Tibial nerve (tissue), 4 donors: ENCODE measurements at places on chromosomes 11 and 22. TPM values are rescaled to one million over a fixed set of nuclear protein-coding genes. Genes with fewer than 3 reads are reported as not detected.

GRCh38 chr22:45587638-45588505 is 83.8 kb upstream of the ATXN10 start:
- DNase-seq: no peak

- DNase-seq: no peak
These were observed 26.6 kb downstream of the HPS5 start for GRCh38 chr11:18295316-18295715.

GRCh38 chr11:39810358-39810757 is 1649.1 kb downstream of the LRRC4C start:
- no peak for DNase-seq

DNA sequence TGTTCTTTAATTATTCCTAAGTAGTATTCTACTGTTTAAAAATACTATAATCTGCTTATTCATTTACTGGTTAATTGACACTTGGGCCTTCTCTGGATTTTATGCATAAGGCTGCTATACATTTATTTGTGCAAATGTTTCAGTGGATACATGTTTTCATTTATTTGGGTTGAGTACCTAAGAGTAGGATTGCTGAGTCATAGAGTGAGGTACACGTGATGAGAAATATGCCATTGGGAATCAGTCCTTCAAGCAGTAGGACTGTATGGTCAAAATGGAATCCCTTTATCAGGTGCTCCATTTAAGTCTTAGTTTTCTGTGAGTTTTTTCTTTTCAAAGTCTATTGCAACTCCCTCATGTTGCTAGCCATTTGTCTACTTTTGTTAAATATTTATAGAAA is 275.2 kb upstream of the SORL1-AS1 start:
- no peak for DNase-seq

- peak; percentile 9 for DNase-seq
These were observed 931 bp downstream of the CADM1 start for GRCh38 chr11:115503083-115503885.

- DNase-seq: no peak
These were observed 2.3 kb upstream of the RTN4RL2 start for GRCh38 chr11:57458060-57458409.

GRCh38 chr11:68914761-68915160 is 11.1 kb downstream of the IGHMBP2 start:
- no peak for DNase-seq

- DNase-seq: no peak
These were observed 36.0 kb downstream of the MADD start for GRCh38 chr11:47305734-47306483.

DNA sequence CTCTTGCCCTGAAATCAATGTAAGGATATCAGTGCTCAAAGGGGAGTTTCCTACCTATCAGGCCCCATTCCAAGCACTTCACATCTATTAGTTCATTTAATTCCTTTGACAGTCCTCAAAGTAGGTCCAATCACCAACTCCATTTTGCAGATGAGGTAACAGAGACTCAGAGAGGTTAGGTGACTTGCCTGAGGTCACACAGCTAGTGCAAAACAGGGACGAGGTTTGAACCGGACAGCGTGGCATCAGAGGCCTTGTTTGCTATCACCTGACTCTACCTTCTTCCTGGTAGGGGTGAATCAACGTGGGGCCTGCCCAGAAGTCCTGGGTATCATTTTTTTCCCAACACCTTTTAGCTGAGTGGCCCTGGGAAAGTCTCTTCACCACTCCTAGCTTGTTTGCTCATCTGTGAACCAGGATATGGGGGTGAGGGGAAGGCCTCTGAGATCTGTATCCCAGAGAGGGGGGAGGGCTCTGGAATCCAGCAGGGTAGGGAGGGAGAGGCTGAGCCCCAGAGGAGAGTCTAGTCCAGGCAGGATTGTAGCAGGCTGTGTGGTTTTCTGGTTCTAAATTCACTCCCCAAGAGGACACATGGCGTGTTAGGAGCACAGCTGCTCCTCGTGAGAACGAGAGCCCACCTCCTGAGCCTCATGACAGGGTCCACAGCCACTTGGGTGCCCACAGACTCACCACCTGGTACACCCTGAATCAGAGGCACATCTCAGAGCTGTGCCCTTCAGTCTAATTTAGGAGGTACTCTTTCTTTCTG is 174.7 kb downstream of the MN1 start:
- no peak for DNase-seq

- DNase-seq: no peak
These were observed 56.4 kb downstream of the DHCR7 start for GRCh38 chr11:71391796-71392195.

The SPTBN2 gene
- total RNA-seq: 18.3 TPM

The ART1 gene
- total RNA-seq: not detected
